ENCODE measurements at places on chromosomes 3 and 15.

- H3K36me3 ChIP-seq: no peaks in the 10 kb centered on the region
These were observed 8.9 kb upstream of the RTP3 start for GRCh38 chr3:46488735-46489361.

- H3K27ac ChIP-seq: no peak overlapping the region
- H3K27me3 ChIP-seq: no peaks in the 10 kb centered on the region
- peaks cover 6% of the 10 kb centered on the region for H3K36me3 ChIP-seq
- DNase-seq: no peak
- no peak overlapping the region for H3K4me3 ChIP-seq
These were observed 89.8 kb upstream of the MEX3B start for GRCh38 chr15:82135638-82136037.

- no peak for DNase-seq
- H3K4me1 ChIP-seq: no peaks in the 10 kb centered on the region
- no peak overlapping the region for H3K27ac ChIP-seq
- no peaks in the 10 kb centered on the region for H3K36me3 ChIP-seq
- H3K27me3 ChIP-seq: no peaks in the 10 kb centered on the region
These were observed 2.5 kb downstream of the SNTN start for GRCh38 chr3:63654931-63655330.

DNA sequence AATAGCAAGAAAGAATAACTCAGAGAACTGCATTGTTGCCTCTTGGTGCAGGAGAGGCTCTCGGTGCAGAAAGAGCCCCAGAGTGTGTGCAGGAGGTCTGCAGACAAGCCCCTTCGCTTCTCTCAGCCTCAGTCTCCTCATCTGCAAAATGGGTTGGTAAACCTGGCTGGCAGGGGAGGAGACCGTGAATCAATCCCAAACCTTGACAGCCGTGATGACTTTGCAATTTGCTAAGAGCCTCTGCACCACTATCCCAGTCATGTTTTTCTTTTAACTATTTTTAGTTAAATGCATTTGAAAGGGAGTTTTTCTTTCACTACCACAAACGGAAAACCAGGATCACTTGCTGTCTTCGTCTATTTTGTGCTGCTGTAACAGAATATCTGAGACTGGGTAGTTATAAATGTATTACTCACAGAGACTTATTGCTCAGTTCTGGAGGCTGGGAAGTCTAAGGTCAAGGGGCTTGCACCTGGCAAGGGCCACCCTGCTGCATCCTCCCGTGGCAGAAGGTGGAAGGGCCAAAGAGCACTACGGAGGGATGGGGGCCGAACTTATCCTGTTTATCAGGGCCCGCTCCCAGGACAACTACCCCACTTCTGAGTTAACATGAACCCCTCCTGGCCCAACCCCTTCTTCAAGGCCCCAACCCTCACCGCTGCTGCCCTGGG, 14.2 kb upstream of the IQSEC1 start:
- no peaks in the 10 kb centered on the region for H3K36me3 ChIP-seq
- no peaks in the 10 kb centered on the region for H3K4me1 ChIP-seq
- no peak overlapping the region for H3K27ac ChIP-seq

DNA sequence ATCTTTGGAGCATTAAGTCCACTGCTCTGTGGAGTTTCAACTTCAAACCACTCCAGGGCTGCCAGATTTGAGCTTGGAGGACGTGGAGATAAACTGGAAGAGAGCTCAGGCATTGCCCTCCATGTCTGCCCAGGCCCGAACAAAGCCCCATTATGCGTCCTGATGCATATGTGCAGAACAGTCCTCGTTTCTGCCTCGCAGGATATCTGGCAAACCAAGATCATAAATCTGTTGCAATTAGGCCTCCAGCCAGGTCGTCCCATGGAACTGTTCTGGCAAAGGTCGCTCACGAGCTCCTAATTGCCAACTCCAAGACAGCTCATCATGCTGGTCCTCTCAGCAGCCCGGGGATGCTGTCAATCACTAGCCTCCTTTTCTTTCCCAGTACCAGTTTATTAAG, 91.2 kb downstream of the SEMA5B start:
- no peak for DNase-seq
- peaks cover 5% of the 10 kb centered on the region for H3K27me3 ChIP-seq
- no peaks in the 10 kb centered on the region for H3K36me3 ChIP-seq
- no peak overlapping the region for H3K4me3 ChIP-seq

DNA sequence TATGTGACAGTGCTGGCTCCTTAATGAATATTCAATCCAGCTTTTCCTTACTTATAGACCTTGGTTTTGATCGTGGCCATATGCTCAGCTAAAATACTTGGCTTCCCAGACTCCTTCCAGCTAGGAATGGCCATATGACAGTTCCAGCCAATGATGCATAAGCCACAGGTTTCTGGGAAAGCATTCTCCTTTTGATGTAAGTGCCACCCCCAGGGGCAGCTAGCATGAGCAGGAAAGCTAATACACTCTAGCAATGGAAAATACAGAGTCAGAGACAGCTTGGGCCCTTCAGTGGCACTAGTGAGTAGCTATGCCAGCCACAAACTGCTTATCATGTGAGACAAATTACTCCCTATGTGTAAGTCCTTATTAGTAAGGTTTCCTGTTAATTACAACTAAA, 26.7 kb downstream of the TBC1D2B start:
- no peak for DNase-seq
- H3K4me1 ChIP-seq: peaks cover 97% of the 10 kb centered on the region
- H3K27me3 ChIP-seq: no peaks in the 10 kb centered on the region
- peak overlapping the region; percentile 75 for H3K27ac ChIP-seq

All from CD8-positive, alpha-beta memory T cell (primary cell).